ENCODE measurements at places on chromosomes 4 and X.

DNA sequence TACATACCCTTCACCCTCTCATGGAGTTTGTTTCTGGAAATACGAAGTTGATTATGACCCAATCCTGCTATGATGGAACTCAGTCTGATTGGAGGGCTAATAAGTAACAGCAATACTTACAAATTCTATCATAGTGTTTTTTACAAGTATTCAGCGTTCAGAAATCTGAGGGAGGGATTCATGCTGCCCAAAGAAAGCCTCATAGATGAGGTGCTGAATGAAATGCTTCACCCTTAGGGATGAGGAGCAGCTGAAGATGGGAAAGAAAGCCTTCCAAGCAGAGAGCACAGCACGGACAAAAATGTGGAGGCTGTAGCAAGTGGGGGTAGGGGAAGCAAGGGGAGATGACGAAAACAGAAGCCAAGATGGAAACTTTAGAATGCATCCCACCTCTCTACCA lies 27.9 kb upstream of the TBC1D1 start:
- DNase-seq = no peak

GRCh38 chr4:118139241-118139640 lies 105.0 kb downstream of the NDST3 start:
- no peak for DNase-seq

DNA sequence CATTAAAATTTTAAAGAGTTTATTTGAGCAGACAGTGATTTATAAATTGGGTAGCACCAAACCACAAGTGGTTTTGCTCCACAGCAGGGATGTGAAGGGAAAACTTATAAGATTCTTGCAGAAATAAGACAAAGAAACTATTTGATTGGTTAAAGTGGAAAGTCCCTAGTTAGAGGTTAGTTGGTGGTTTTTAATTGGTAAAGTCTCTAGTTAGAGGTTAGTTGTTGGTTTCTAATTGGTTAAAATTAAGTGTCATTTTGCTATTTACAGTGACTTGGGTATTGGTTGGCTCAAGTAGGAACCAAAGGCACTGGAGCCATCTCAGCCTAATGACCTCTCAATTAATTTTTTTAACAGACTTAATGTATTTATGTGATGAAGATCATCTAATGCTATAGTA lies 23.0 kb downstream of the ATG4A start:
- no peak for DNase-seq

GRCh38 chr4:119081943-119082342 lies 53.7 kb upstream of the MYOZ2 start:
- peak; percentile 47 for DNase-seq

DNA sequence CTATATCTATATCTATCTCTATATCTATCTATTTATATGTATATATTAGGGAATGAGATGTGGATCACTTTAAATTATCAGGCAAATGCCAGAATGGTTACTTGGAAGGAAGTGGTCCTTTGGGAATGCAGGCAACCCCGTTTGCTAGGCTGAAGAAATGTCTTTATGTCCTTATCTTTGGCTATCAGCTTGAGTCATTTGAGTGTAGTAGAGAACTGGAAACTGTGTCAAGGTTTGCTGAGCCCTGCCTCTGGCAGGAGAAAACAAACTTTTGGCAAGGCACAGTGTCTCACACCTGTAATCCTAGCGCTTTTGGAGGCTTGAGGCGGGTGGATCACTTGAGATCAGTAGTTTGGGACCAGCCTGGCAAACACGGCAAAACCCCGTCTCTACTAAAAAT lies 167.3 kb downstream of the ACTRT1 start:
- no peak for DNase-seq

- DNase-seq = no peak
Measured at GRCh38 chrX:77275392-77275791, 171.8 kb upstream of the FGF16 start.

DNA sequence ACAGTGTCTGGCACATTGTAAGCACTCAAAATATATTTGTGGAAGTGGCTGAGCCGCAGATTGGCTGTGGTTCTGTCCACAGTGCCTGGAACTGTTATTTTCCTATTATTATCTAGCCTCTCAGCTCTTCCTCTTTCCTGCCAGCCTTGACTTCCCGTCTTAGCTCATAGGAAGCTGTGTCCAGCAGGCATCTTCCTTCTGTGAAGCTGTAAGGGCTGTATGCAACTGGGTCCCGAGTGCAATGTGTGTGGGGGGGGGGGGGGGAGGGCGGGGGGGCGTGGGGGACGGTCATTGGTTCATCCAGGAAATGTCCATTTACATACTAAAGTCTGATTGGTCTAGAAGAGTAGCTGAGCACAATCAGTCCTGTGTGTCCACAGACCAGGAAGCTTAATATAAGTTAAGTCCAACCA lies 210.7 kb downstream of the PDGFRA start:
- DNase-seq = peak; percentile 47

- DNase-seq = no peak
Measured at GRCh38 chr4:866761-867390, 40.9 kb upstream of the CPLX1 start.

DNA sequence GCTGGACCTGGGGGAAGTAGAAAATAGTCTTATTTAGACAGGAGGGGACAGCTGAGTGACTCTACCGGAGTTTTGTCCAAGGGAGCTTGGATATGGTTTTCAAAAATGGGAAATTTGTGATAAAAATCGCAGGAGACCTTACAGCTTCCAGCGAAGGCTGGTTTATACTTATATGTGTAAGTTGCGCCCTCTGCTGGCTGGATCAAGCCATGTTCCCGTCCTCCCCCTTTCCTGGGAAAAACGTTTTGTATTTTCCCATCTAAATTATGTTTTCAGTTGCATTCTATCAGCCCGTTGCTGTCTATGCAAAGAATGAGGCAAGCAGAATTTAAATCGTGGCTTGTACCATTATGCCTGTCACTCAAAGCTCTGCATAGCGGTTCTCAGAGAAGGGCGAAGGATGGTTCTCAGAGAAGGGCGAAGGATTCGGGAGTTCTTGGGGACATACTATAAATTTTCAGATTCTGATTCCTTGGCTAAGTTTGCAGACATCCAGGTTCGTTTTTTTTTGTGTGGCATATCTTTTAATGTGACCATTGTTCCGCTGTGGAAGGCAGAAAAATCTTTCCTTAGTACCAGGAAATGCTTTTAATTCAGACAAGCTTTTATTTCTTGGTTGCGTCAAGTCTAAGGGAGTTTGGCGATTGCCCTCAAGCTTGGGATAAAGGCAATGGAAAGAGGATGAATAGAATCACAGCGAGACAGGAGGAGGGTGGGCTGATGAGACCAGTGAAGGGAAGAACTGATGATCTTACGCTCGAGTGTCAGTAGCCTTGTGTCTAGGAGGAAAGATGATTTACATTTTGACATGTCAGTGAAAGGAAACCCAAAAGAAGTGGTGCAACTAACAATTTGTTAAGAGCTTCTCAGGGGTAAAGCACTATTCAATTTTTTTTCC lies 128.5 kb upstream of the ARX start:
- peak; percentile 54 for DNase-seq

DNA sequence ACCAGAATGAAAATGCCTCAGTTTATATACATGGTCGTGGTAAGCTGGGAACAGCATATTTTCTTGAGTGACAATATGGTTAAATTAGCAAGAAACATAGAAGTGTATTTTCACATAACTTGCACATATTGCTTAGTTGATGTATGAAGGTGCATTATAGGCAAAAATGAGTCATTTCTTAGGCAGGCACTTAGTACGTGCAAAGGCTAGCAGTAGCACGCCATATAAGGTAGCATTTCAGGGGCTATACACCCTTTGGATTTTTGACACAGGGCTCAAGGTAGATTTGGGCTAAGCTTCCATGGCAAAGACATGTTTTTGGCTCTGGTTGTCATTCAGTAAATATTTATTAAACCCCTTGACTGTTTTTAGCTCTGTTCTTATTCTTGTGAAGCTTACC lies 33.1 kb downstream of the PCDH7 start:
- no peak for DNase-seq

GRCh38 chrX:129360175-129360574 lies 163.1 kb downstream of the SMARCA1 start:
- DNase-seq = no peak

- DNase-seq = no peak
Measured at GRCh38 chr4:122836941-122837340, 10.3 kb downstream of the FGF2 start.

GRCh38 chr4:26719954-26720552 lies 136.2 kb downstream of the TBC1D19 start:
- no peak for DNase-seq

DNA sequence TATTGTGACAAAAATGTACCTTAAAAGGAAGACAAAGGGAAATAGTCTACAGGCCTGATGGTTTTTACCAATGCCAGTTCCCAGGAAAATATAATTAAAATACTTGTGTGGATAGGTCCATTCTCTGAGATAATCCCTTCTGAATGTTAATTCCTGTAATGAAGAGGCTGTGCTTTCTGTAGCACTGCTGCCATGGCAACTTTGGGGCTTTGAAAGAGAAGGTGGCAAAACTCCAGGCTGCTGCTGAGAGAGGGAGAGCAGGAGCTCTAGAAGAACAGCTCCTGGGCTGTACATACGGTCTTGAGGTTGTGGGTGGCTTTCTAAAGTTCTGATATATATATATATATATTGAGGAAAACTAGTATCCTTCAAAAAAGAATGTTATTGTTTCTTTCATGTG lies 125.4 kb downstream of the PDLIM5 start:
- no peak for DNase-seq

DNA sequence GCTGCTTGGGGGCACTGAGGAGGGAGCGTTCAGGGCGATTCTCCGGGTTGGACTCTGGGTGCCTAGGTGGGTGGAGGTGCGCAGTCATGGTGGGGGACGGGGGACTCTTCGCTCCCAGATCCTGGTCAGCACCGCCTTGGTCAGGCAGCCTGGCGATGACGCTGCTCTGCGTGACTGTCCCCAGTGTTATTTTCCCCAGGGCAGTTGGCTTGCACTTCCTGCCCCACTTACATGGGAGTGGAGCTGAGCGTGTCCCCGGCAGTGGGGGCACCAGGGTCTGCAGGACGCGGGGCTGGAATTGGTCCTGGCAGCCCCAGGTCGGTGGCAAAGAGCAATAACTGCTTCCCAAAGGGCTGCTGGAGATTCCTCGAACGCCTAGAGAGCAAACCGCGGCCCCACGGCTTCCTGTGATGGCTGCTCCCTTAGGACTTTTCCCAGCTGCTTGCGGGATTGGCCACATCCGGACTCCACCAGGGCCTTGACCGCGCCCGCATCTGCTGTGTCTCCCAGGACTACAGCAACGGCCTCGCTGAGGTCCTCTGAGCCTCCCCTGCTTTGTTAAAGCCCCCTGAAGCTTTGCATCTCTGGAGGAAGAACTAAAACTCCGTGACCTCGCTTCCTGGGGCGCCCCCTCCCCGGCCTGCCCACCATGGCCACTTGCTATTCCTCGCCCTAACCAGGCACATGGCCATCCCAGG lies 35.3 kb upstream of the GPR78 start:
- DNase-seq = no peak

GRCh38 chr4:130186931-130187330 lies 1091.0 kb downstream of the C4orf33 start:
- DNase-seq = no peak

DNA sequence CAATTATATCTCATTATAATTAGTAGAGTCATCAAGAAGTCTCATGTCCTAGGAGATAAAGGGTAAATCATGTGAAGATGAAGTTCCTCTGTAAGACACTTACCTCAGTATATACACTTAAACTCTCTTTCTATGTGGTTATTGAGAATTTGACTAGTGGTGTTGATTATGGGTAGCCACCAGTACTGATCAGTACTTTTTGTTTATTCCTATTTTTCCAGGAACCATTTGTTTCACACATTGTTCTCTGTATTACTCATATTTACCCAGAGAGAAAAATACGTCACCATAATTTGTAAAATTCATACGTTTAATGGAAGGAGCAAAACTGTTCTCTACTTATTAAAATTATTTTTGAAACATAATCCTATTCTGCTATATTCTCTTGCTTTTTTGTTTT lies 55.8 kb upstream of the PRDM8 start:
- DNase-seq = no peak

GRCh38 chrX:39969099-39969818 lies 128.5 kb downstream of the BCOR start:
- DNase-seq = no peak

- peak; percentile 83 for DNase-seq
Measured at GRCh38 chrX:153944140-153944799, at the start of gene RENBP. TSS of gene RENBP (minus strand) at chrX:153944643. CDS start at chrX:153944610, 33 bp downstream.

GRCh38 chr4:86496094-86497080 lies 97.7 kb upstream of the PTPN13 start:
- no peak for DNase-seq

- DNase-seq = no peak
Measured at GRCh38 chr4:153221783-153222706, 17.8 kb downstream of the TRIM2 start.

DNA sequence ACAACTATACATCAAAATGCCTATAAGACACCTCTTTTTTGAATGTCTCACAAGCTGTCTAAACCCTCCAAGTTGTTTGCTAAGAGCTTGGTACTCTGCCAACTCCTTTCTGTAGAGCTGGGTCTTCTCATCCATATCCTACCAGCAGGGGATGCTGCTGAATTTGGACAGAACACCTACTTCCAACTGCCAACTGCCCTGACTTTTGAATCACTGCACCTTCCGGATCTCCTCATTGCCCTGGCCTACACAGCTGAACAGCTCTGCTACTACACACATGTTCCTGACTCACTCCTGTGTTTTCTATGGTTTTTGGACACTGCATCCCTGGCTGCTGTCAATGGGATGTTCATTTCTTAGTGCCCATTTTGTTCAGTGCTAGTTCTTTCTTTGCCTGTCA lies 18.7 kb downstream of the FAM184B start:
- DNase-seq = no peak

DNA sequence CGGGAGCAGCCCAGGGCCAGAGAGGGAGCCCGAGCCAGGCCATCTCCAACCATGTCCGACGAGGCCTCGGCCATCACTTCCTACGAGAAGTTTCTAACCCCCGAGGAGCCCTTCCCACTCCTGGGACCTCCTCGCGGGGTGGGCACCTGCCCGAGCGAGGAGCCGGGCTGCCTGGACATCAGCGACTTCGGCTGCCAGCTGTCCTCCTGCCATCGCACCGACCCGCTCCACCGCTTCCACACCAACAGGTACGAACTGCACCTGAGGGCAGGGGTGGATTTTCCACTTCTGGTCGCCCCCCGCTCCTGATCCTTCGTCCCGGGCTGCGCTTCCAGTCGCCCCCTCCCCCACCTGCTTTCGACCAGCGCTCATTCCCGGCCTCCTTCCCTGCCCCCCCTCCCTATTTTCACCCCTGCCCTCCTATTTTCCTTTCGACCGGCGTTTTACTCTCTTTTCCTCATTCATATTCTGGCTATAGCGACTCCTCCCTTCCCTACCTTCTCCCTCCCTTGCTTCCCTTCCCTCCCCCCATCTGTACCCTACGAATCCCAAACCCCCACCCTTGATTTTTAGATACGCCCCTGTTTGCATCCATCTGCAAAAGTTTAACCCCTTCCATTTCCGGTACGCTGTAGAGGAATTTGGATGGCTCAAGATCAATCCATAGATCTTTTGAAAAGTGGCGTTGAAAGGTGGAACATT lies 633 bp downstream of the FAM199X start:
- no peak for DNase-seq

- DNase-seq = no peak
Measured at GRCh38 chr4:113069212-113069892, 19.9 kb downstream of the ANK2 start.

- no peak for DNase-seq
Measured at GRCh38 chrX:67613366-67613765, 69.5 kb downstream of the AR start.

GRCh38 chr4:159141193-159141592 lies 38.3 kb downstream of the RAPGEF2 start:
- no peak for DNase-seq

- no peak for DNase-seq
Measured at GRCh38 chr4:186201535-186202230, 10.3 kb downstream of the CYP4V2 start.
